GM12892 (cell line): ENCODE measurements at places on chromosomes 7 and 10.

DNA sequence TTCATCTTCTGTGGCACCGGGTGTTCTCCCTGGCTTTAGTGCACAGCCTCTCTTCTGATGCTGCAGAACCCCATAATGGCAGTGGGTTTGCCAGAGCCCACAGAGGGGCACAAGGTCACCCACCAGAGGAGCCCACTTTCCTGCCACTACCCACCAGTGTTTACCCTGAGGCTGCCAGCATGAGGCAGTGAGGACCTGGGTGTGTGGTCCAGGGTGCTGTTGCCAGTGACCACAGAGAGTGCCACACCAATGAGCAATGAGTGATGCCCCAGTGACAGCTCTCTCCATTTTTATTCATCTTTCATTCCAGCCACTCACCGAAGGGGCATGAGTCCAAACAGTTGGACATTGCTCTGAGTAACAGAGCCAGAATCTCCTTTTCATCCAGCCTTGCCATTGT, 34.8 kb downstream of the MTURN start:
- DNase-seq: no peak

GRCh38 chr7:73833251-73833919, 2.6 kb downstream of the CLDN4 start:
- DNase-seq: no peak

GRCh38 chr7:19852192-19852591, 78.8 kb upstream of the TMEM196 start:
- DNase-seq: no peak

- no peak for DNase-seq
Observed at GRCh38 chr7:151512353-151512752, 7.3 kb downstream of the RHEB start.

- no peak for DNase-seq
Observed at GRCh38 chr10:89942217-89942616, 240.8 kb downstream of the KIF20B start.

GRCh38 chr10:35422228-35422627, 85.9 kb downstream of the CCNY start:
- no peak for DNase-seq

DNA sequence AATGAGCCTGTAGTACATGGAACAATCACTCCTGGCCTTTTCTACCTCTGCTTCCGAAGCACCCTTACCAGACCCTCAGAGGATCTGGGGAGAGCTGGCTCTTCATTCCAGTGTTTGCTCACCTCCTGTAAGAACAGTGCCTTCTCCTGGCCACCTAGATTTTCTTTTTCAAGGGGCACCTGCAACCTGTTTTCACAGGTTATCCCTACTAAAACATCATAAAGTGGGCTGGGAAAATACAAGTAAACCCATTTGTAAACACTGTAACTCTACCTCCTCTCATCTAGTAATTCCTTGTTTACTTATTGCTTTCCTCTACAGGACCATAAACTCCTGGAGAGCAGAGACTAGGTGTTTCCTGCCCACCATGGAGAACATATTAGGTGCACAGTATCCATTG, 1.1 kb downstream of the PIK3AP1 start:
- DNase-seq: no peak

DNA sequence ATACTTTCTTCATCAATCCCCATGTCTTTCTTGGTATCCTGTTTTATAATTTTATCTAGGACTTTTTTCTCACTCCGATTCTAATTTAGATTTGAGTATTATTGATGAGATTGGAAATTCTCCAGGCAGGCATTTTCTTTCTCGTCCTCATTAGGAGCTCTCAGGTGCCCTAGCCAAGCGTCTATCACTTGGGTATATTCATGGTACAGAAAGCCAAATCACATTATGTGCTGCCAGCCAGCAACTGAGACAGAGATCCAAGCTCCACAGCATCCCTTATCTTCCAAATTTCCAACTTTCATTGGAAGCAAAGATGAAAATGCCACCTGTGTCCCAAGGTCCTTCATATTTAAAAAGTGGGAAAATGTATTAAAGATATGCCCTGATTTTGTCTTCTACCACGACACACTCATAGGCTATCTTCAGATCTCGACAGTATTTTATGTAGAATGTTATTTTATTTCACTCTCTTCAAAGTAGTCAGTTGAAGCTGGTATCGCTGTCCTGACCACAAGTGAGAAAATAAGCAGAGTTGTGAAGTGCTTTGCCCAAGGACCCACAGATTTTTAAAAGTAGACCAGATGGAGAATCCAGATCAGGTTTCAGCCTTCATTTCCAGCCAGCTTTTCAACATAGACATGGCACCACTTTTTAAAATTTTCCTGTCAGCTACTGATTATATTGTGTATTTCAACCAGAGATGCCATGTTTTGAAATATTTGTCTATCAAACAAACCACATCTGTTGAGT, 773.4 kb downstream of the CNTNAP2 start:
- no peak for DNase-seq

DNA sequence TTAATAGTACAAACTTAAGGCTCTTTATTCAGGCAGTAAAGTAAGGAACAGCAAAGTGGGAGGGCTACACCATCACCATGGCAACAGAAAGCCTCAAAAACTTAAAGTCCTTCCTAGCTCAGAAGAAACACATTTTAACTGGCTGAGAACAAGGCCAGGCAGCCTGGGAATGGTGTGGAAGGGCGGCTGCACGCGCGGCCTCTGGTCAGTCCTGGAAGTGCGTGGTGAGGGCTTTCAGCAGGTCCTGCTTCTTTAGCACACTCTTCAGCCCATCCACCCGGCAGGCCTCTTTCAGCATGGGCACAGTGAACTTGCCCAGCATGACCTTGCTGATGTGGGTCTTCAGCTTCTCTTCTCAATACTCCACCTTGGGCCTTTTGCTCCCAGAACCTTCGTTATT, 133.0 kb downstream of the CYP26A1 start:
- no peak for DNase-seq

GRCh38 chr10:58554316-58554715, 41.6 kb downstream of the BICC1 start:
- no peak for DNase-seq

- DNase-seq: no peak
Observed at GRCh38 chr7:148397551-148397950, 193.0 kb upstream of the C7orf33 start.

DNA sequence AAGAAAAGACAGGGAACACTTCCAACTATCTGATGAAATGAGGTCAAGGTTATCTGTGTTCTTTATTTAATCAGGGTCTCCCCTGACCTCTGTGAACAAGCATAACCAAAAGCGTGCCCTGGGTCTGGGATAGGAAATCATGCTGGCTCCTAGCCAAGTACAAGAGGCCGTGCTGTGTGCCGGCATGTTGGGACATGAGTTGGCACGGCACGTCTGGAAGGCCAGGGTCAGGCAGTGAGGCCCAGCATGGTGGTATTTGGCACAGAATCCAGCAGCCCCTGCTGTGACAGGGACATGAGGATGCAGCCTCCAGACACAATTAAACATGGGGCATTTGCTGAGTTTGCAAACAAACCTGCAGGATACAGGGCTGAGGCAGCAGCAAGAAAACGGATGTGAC, 320.4 kb downstream of the PLXNA4 start:
- DNase-seq: no peak

DNA sequence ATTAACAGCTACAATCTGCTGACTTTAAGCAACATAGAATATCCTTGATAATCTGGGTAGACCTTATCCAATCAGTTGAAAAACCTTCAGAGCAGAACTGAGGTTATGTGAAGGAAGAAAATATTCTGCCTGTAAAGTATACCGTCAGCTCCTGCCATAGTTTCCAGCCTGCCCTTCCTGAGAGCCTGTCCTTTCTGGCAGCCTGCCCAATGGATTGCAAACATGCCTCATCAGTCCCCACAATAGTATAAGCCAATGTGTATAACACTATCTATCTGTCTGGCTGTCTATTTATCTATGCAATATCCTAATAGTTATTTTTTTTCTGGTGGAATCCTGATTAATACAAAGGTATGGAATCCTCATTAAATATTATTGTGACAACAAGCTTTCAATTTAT, 489.2 kb upstream of the KCND2 start:
- DNase-seq: no peak

DNA sequence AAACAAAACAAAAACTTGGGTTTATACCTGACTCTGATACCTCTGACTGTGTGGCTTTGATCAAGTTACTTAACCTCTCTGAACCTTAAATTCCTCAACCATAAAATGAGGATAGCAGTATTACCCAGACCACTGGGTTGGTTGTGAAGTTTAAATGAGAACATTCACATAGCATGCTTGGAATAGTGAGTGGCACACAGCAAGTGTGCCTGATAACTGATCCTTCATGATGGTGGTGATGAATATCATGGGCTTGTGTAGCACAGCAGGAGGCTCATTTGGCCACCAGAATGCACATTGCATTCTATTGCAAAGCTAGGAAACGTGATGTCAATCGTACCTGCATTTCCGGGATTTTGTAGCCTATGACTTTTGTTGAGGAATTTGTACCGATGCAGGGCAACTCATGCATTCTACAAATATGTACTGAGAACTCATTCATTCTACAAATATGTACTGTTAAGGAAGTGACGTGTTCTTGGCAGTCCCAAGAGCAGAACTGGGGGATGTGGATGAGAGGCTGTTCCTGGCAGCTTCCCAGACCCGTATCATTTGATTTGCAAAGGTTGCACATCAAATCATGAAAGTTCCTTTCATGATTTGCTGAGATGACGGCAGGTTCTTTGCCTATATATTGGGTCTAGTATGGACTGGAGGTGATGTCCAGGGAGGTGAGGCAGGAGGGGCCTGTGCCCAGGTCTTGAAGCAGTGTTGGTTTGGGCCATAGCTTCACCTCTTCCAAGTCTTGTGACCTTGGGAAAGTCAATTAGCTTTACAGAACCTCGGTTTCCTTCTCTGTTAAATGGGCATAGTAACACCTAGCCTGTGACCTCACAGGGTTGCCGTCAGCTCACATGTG, 94.6 kb upstream of the SMNDC1 start:
- DNase-seq: no peak

DNA sequence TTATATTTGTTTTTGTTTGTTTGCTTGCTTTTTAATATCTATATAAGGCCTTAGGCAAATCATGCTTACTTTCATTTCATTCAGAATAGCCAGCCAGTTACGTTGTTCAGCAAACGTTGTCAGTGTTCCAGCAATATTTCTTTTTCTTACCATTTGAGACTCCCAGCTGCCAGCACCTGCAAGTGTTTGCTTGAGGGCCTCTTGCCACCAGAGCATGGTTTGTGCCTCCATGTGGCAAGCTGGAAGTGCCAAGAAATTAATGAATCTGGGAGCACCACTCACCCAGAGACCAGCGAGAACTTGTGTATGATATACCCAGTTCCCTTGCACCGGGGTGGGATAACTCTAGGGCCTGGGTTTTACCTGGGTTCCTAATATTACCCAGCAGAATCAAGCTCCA, 177.1 kb upstream of the CSTF2T start:
- no peak for DNase-seq

- no peak for DNase-seq
Observed at GRCh38 chr10:33749067-33749735, 414.7 kb upstream of the NRP1 start.
